Skin of body (tissue), 3 donors: ENCODE measurements at places on chromosomes 6 and 20.

DNA sequence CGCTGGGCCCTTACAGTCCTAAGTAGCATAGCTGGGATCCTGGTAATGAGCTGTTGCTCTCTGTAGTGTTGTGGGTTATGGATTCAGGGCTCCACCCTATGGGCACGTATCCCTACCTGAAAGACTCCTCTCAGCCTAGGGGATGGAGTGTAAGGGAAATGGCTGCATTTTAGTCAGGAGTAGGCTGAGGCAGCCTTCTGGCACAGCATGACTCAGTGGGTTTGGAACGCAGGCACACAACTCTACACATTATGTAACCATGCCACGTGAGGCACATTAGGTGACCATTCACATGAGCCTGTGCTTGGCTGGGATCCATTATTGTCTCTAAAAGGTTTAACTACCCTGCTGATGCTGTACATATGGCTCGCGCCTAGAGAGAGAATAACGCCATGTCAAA lies 27.8 kb downstream of the HDDC2 start:
- DNase-seq = no peak

- DNase-seq = no peak
Observed at GRCh38 chr6:112087916-112088315, 525 bp downstream of the FAM229B start.

DNA sequence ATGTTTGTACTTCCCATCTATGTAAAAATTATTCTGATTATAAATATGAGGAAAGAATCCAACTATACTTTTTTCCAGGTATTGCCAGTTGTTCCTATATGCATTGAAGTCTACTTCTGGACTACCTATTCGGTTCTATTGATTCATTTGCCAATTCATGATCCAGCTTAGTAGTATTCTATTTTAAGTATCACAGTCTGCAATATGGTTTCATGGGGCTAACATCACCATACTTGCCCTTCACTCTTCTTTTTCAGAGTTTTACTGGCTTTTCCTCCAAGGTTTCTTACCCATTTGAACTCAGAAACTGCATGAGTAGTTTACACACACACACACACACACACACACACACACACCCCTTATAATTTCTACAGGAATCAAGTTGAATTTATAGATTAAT lies 34.5 kb downstream of the NUDT3 start:
- no peak for DNase-seq

- no peak for DNase-seq
Observed at GRCh38 chr20:64246616-64247306, 8.8 kb upstream of the PCMTD2 start.

GRCh38 chr6:7819431-7820015 lies 91.1 kb downstream of the TXNDC5 start:
- DNase-seq = no peak
